ENCODE measurements at places on chromosomes 2 and 18.
A peak's percentile ranks its signal among the peaks of the same experiment; 100 is the strongest.

- peak; percentile 67 for DNase-seq
These were observed 149.2 kb upstream of the NFATC1 start for GRCh38 chr18:79246309-79247108.

- no peak for DNase-seq
These were observed 31.3 kb downstream of the TMEM247 start for GRCh38 chr2:46510598-46511177.

GRCh38 chr18:12745095-12745795 is 42.4 kb downstream of the PSMG2 start:
- DNase-seq, result no peak

GRCh38 chr2:241854342-241855244 is 4.1 kb downstream of the PDCD1 start:
- DNase-seq, result no peak

DNA sequence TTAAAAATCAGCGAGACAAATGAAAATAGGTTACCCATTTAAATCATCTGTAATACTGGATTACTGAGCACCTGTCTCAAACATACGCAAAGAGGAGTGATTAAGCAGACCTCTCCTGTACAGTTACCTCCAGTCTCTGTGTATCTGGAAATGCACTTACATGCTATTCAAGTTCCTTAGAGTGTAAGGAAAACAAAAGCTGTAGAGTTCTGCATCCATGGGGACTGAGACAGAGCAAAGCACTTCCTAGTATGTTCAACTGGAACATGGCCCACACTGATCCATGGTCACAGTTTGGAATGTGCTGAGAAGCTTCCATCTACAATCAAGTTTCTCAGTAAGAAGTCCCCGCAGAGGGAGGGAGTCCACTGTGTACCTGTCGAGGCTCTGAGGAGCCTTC is 63.9 kb downstream of the PPP4R1 start:
- DNase-seq, result no peak

GRCh38 chr18:48356909-48357631 is 52.1 kb downstream of the ZBTB7C start:
- DNase-seq, result no peak

- no peak for DNase-seq
These were observed 70.0 kb upstream of the KCNH7 start for GRCh38 chr2:162908567-162908966.

DNA sequence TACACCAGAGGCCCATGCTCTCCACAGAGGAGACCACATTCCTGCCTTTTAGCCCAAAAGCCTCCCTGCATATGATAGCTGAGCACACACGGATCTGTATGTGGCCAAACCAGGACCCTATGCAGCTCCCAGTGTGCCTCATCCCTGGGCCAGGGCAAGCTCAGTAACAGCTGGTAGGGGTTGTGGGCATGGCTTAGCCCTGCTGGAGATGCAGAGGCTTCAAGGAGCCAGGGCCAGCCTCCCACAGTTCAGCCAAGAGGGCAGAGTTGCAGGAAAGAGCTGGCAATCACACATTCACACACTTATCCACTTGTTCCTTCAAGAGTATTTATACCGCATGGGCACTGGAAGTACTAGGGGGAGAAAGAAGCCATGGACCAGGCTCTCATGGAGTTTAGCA is 1.6 kb upstream of the LIMS2 start:
- no peak for DNase-seq

GRCh38 chr2:213288913-213289700 is 4.8 kb downstream of the SPAG16 start:
- DNase-seq, result no peak

DNA sequence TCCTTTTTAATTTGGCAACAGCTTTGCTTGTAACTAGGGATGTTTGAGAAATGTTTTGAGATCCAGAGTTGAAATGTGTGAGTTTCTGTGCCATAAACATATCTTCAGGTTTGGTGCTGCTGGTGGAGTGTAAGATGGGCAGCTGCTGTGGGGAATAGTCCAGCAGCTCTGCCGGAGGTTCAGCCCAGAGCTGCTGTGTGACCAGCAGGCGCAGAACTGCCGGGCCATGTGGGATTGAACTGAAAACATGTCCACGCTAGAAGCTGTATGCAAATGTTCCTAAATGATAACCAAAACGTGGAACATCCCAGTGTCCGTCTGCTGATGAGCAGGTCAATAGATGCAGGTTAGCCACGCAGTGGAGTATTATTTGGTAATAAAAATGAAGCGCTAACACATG is 99.6 kb downstream of the DGKD start:
- no peak for DNase-seq

DNA sequence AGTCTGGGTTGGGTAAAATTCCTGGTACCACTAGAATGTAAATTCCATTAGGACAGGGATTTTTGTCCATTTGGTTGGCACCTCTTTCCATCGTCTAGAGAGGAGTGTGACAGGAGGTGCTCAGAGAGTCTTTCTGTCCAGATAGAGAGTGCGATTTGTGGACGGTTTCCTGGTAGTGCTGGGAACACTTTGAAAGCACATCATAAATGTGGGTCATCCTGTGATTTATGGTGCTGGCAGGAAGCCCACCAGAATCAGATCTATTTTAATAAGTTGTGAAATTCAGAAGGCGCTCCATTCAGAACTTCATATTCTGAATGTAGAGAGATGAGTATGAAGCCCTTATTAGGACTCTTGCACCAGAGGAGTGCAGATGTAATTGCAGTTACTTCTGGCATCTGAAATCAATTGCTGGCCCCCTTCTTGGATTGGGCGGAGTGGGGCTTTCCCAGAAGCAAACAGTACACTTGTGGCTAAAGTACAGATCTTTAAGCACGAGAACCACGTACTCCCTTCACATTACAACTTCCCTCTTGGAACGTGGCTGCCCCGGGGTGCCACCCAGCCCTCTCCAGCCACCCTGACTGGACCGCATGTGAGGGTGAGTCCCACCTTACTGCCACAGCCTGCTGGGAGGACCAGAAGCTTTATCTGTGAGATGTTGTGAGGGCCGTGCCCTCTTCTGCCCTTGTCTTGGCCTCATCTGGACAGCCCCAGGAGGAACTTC is 243.2 kb downstream of the MYO3B start:
- no peak for DNase-seq

DNA sequence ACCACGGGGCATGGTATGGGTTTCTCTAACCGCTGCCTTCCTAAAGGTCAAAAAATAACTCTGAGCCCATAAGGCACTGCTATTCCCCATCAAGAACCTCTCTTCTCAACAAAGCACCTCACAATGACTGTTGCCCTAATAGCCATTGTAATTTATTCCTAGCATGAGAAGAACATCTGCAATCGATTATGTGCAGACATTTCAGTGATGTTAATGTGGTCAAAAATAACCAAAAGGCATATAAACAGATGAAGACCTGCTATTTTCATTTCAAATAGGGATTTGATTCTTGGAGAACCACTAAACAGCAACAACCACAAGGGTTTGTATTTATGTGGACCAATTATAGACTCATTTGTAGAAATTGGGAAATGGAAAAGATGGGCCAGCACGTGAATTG is 356.6 kb downstream of the FBXO15 start:
- DNase-seq, result no peak

DNA sequence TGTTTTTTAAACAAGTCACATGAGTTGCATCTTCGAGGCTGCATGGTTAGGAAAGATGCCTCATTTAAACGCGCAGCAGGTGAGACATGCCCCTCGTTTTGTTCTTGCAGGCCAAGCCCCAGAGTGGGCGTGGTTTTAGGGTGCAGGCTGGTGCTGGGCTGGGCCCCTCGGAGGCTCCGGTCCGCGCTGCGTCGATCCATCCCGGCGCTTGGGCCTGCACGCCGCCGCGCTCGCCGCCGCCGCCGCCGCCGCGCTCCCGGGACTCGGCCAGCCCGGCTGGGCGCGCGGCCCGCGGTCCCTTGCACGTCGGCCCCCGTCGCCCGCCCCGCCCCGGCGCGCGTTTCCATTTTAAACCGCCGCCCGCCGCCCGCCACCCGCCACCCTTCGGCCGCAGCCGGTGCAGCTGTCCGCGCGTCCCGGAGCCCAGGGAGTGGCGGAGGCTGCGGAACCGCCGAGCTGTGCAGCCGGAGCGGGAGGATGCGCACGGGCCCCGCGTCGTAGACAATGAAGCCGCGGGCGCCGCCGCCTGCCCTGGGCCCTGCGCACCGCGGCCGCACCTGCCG is 175.5 kb downstream of the AGAP1 start:
- DNase-seq, result peak; percentile 28

GRCh38 chr18:74869904-74870863 is 272.5 kb downstream of the ZNF407 start:
- no peak for DNase-seq

DNA sequence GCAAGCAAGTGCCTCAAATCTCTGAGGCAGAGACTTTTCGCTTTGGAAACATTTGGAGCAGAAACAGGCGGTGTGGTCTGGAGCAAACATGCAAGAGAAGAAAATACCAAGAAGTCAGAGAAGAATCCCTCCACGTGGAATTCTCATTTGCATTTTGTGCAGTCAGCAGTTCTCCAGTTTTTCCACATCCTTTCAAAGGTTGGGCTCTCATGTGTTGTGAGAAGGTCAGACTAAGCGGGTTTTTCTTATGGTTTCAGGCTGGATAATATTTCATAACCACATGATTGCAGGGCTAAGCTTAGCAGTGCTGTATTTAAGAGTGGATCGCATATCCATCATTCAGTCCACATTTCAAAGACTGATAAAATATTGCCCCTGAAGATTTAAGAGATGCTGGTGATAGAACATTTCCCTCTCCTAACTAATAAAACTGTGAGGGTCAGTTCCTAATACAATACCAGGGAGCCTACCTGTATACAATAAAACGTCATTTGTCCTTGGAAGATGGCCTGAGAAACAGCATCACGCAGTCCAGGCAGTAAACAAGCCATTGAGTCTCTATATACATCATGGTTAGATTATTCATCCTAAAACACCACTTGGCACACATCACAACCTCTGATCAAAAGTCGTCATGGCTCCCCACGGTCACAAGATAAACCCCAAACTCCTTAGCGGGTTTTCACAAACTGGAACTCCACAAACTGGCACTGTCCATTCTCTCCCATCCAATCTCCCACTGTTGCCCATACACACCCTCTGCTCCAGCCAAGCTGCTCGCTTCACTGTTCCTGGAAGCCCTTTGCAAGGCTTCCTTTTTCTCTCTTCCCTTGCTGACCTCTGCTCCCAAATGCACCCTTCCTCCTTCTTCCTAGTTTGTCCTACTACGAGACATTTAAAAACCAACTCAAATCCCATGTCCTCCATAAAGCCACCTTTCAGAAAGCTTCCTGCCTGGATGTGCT is 31.5 kb downstream of the ANKRD44 start:
- DNase-seq, result no peak

- DNase-seq, result no peak
These were observed 15.5 kb downstream of the DUSP19 start for GRCh38 chr2:183093857-183094657.
